ENCODE measurements at places on chromosomes 6 and 20.

DNA sequence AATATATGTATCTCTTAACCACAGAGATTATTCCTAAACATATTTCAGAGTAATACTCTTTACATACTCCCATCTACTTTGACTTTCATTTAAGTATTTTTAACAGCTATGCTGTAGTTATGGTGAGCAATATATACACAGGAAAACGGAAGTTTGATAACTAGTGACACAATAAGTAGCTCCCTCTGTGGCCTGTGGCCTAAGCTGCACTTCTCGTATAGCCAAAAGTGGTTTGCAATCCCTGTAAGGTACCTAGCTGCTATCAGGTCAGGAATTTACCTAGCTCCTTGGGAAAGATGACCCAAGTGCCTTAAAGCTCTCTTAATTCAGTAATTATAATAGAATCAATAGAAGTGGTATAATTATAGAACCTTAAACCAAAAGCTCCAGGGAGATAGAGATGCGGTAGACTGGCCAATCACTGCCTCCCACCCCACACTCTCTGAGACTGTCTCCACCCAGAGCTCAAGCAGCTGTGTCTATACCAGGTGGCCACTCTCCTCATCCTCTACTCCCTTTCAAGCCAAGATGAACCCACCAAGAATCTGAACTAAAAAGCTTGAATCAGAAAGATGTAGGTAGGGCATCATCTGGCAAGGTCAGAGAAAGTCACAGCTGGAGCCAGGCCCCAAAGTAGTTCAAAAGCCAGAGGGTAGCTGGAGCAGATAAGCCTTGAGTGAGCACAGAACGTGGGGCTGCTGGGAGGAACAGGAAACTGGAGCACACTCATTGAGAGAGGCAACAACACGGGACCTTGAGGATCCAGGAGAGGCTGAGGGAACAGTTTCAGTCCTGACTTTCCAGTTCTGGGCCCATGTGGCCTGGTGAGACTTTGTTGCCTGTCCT, 84.9 kb upstream of the ASF1A start:
- DNase-seq, result no peak

- no peak for DNase-seq
Measured at GRCh38 chr20:22951966-22952365, 83.1 kb upstream of the SSTR4 start.

DNA sequence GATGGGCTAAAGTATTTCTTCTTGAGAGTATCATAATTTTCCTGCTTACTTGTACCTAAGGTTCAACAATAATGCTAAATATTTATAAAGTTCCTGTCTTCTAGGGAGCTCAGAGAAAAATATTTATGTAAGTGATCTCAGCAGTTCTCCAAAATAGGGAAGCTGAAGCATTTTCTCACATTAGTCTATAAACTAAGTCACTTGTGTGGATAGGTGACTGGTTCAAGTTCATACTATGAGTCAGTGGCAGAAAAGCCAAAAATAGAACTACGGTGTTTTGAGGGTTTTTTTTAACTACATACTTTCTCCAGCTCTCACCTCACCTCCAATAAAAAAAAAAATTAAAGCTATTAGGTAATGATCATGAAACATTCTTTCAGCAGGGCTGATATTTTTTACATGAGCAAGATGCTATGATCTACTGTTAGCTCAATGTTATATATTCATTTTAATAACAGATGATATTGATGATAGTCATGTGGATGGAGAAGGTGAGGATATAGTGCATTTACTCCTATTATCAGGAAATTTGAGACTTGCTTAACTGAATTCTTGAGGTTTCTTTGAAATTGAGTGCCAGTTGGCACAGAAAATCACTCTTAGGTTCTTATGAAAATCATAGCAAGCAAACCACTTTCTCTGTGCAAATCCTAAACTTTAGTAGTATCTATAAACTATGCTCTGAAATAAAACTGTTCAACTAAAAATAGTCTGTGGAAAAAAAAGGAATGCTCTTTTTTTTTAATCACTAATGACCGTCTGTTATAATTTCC, 4.1 kb upstream of the MOXD1 start:
- no peak for DNase-seq

- DNase-seq, result no peak
Measured at GRCh38 chr6:33160728-33161344, 31.4 kb downstream of the COL11A2 start.

DNA sequence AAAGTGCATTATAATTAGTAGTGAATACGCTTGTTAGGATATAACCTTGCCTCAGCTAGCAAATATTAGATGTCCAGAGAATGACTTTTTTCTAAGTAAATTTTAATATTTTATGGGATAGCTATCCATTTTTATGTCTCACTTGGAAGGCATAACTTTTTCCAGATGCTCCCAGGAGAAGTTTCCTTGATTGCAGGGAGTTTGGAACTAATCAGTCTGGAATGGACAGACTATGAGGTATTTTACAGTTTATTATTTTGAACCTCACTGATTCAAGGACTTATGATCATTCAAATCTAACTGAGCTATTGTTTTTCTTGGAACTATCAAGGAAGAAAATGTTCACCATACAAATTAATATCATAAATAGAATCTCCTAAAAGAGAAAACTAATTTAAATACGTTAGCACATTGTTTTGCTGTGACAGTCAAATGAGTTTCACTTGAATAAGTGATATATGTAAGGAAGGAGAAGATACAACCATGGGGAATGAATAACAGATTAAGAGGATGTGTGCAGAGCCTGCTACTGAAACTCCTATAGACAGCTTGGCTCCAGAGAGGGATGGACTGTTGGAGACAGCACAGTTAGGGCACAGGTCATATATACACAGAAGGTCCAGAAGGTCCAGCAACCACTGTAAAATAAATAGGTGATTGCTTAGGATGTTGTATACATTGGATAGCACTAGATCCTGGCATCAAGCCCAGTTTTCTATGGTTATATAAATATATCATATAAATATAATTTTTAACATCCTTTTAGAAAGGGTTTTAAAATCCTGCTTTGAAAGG, 20.6 kb upstream of the LCA5 start:
- DNase-seq, result no peak

DNA sequence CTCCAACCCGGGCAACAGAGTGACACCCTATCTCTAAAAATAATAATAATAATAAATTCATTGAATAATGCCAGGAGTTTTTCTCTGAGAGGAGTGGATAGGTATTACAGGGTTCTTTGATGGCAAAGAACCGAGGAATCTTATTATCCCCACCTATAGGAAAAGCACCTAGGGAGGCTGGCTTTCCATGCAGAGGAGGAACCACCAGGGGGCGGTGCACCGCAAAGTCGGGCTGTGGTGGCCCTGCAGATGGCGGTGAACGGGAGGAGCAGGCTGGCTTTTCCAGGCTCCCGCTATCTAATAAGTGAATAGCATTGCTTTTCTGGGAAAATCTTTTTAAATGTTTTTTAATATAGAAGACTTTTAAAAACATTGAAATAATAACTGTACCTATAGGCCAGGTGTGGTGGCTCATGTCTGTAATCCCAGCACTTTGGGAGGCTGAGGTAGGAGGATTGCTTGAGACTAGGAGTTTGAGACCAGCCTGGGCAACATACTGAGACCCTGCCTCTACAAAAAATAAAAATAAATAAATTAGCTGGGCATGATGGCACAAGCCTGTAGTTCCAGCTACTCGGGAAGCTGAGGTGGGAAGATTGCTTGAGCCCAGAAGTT, 864.2 kb downstream of the KIF16B start:
- no peak for DNase-seq

DNA sequence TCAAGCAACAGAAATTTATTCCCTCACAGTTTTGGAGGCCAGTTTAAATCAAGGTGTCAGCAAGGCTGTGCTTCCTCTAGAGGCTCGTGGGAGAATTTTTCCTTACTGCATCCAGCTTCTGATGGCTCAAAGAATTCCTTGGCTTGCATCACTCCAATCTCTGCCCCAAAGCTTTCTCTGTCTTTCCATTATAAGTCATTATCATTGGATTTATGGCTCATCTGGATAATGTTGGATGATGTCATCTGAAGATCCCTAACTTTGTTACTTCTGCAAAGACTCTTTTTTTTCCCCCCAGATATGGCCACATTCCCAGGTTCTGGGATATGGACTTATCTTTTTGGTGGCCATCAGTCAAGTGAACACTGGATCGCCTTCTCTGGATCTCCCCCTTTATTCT, 146.3 kb upstream of the B3GAT2 start:
- DNase-seq, result no peak

DNA sequence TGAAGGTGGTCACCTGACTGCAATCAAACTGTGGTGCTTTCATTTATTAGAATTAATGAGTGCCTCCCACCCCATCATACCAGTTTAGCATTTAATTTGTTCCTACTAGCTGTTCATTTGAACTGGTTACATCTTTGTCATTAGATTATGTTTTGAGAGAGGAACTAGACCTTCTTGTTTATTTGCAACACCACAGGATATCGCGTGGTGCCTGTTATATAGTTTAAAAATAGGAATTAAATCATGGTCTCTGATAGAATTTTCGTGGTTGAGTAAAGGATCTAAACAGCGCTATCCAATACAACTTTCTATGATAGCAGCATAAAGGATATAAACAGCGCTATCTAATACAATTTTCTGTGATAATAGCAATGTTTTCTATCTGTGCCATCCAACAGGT, 2.8 kb downstream of the RPRD1B start:
- no peak for DNase-seq

DNA sequence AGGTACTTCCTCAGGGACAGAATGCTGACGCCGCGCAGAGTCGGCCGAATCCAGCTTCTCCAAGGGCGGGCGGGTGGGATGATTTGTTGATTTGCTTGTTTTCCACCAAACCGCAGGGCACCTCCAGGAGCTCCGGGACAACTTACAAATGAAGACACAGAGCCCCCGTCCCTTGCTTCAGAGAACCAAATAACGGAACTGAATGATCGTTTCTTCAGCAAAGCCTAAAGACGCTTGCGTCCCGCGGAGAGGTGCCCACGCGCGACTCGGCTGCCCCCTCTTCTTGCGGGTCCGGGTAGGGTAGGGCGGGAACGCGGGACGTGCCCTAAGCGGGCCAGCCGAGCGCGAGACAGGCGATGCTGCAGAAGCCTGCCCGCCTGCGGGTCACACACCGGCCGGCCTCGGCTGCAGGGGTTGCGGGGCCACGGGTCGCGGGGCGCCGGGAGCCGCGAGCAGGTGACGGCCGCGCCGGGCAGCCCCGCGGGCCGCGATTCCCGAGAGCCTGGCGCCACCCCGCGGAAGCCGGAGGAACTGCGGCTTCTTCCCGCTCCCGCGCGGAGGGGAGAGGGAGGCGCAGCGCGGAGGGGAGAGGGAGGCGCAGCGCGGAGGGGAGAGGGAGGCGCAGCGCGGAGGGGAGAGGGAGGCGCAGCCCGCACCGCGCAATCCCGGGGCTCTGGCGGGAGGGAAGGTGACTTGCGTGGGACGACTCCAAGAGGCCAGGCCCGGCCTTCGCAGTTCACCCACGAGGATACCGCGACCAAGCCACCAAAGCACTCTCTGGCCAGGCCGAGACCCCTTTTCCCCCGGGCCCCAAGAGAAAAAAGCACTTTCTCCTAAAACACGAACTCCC, 7.7 kb upstream of the FOXF2 start:
- DNase-seq, result peak; percentile 65

- DNase-seq, result no peak
Measured at GRCh38 chr6:167679790-167680604, 146.7 kb upstream of the AFDN start.

Data from posterior cingulate gyrus (tissue), 11 donors.